Stimulated activated CD8-positive, alpha-beta memory T cell treated with anti-CD3 and anti-CD28 coated beads, Interleukin-12 subunit alpha, Interleukin-12 subunit beta, amount 100 ng/mL, for 4 hours (primary cell): ENCODE measurements at places on chromosomes 4 and X.

DNA sequence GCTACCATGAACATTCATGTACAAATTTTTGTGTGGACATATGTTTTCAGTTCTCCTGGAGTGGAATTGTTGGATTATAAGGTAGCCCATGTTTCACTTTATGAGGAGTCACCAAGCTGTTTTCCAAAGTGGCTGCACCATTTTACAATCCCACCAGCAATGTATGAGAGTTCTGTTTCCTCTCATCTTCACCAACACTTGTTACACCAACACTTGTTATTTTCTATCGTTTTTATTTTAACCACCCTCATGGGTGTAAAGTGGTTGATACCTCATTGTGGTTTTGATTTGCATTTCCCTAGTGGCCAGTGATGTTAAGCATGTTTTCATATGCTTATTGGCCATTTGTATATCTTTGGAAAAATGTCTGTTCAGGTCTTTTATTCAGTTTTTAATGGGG, 4.1 kb downstream of the EXOC1 start:
- DNase-seq: no peak

- no peak for DNase-seq
Measured at GRCh38 chr4:158333820-158334219, 123.5 kb downstream of the TMEM144 start.

DNA sequence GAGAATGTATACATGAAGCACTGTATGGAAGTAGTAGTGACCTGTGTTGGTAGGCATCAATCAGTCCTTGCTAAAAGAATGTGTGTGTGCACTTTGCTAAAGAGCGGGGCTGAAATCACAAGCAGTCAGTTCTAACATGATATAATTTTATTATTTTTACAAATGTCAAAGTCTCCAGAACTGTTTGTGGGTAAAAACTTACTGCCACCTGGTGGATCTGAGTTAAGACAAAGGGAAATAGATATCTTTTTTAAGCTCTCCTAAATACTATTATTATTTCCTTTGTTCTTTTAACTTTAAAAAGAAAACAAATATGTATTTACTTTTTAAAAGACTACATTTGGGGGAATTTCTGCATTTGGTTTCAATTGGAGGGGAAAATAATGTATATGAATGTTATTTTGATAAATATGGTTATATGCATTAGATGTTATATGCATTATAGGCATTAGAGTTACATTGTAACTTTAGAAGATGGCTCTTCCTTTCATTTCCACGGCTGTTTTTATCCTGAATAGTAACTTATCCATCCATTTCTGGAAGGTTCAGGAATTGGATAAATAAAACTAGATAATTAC, 7.8 kb upstream of the CLOCK start:
- no peak for DNase-seq

DNA sequence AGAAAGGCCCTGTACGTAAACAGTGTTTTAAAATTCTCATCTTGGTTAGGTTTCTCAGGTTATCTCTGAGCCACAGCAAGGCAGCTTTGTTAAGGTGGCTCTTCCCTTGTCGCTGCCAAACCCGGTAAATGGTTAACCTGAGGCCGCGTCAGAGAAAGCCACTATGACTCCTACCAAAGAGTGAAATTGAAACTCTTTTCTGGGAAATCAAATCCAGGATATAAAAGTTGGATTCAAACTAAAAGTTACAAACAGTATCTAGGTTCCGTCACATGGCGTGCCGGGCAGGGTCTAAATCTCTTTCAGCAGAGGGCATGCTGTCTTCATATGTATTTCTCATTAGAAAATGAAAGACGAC, 433 bp downstream of the MMAA start:
- no peak for DNase-seq

DNA sequence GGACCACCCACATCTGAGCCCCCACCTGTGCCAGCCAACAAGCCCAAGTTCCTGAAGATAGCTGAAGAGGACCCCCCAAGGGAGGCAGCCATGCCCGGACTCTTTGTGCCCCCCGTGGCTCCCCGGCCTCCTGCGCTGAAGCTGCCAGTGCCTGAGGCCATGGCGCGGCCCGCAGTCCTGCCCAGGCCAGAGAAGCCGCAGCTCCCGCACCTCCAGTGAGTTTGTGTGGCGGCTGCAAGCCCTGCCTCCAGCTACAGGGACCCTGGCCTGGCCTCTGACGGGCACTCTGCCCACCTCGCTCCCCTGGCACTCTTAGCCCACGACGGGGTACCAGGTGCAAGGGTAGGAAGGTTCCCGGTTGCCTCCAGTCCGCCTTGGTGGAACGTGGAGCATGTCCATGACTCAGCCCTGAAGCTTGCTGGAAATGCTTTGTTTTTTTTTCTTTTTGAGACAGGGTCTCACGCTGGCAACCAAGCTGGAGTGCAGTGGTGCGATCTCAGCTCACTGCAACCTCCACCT, 13.7 kb upstream of the ADD1 start:
- no peak for DNase-seq

DNA sequence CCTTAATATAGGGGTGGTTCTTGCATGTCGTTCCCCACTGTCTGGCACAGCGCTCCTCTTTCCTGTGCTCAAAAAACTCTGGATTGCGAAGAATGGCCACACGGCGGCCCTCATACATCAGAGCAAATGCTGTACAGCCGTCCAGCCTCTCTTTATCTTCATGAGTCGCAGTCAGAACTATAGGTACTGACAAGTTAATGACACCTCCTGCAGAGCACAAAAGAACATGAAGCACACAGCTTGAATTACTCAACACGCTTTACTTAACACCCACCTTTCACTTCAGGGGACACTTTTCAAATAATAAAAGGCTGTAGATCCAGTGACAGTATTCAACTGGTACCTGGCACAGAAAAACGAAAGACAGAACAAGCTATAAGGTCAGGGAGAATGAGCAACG, 65.3 kb downstream of the PAPSS1 start:
- no peak for DNase-seq

GRCh38 chr4:163638909-163639308, 144.4 kb downstream of the TMA16 start:
- DNase-seq: no peak

GRCh38 chrX:134013092-134013497, 27.7 kb upstream of the GPC3 start:
- no peak for DNase-seq

GRCh38 chrX:106484233-106484632, 127.5 kb upstream of the RADX start:
- DNase-seq: no peak

DNA sequence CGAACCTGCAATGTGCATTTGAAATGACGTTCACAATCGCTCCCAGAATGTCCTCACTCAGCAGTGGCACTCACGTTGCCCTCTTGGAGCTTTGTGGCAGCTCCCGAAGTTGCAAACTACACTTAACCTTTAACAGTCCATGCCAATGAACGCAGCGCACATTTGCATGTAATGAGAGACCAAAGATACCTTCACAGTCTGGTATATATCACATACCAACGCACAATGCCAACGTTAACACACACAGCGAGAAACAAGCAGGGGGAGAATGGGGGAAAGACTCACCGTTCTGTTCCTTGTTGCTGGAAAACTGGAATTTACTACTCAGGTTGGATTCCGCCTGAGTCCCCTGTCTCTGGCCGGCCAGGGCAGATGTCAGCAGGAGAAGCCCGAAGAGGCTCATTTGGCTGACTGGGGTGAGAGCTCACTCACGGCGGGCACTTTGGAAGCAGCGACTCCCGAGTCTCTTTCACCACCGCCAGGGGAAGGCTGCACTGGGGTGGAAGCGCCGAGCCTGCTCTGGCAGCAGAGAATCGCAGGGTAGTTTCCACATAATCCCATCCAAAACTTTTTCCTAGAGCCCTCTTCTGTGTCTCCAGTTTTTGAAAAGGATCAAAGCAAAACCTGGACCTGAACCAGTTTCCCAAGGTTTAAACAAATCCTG, 966 bp downstream of the PDGFC start:
- no peak for DNase-seq

- DNase-seq: no peak
Measured at GRCh38 chrX:100625985-100626491, 10.6 kb downstream of the TSPAN6 start.

DNA sequence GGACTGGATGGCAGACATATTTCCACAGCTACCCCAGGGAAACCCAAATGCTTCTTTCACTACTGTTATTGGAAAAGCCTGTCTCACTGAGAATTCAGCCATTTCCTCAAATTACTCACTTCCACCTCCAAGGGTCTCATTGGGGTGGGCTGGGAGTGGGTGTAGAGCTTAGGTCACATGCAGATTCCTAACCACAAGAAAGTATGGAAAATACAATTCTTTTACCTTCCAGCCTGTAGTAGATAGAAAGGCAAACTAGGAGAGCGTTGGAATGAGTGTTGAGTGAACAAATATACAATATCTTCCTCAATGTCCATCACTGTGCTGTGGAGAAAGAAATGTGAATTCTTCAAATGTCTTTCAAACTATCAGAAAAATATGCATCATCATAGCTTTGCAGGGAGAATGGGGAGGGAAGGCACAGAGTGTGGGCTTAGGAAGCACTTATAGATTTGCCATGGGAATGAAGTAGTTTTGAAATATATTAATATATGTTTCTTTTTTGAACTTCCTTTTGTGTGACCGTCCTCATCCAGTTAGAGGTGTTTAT, 245.3 kb upstream of the JADE1 start:
- DNase-seq: no peak

DNA sequence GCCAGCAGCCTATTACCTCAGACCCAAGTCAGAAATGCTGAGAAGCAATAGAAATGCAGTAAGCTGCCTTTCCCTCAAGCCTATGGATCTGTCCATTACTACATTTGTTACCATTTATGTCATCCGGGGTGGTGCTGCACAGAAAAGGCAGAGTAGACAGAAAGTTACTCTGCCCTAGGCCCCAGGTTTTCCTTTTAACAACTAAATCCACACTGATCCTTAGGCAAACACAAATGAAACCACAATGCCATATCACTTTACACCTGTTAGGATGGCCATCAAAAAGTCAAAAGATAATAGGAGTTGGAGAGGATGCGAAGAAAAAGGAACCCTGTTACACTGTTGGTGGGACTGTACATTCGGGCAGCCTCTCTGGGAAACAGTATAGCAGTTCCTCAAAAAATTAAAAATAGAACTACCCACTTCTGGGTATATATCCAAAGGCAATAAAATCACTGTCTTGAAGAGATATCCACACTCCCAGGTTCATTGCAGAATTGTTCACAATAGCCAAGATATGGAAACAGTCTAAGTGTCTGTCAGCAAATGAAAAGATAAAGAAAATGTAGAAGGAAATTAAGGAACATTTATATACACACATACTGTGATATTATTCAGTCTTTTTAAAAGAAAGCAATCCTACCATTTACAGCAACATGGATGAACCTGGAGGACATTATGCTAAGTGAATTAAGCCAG, 186.3 kb downstream of the NWD2 start:
- DNase-seq: no peak

GRCh38 chrX:42466332-42467046, 311.5 kb downstream of the PPP1R2C start:
- no peak for DNase-seq

DNA sequence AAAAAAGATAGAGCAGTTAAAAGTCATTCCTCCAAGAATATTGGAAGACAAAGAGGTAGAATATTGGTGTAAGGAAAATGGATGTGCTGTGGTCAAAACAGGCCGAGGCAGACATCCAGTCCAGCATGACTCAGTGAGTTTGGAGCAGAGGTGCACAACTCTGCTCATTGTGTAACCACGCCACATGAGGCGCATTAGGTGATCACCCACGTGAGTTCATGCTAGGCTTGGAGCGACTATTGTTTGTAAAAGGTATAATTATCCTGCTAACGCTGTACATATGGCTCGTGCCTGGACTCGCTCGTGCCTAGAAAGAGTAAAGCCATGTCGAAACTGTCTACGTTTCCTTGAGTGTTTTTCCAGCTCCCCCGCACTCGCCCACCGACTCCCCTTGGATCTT, 23.9 kb downstream of the C4orf54 start:
- no peak for DNase-seq

- no peak for DNase-seq
Measured at GRCh38 chr4:40648742-40649281, 19.1 kb upstream of the RBM47 start.

GRCh38 chrX:38206036-38206435, 14.6 kb downstream of the SRPX start:
- no peak for DNase-seq

GRCh38 chr4:82434949-82435348, 4.6 kb downstream of the ENOPH1 start:
- no peak for DNase-seq

- DNase-seq: no peak
Measured at GRCh38 chr4:38034986-38035882, 75.0 kb downstream of the PTTG2 start.

DNA sequence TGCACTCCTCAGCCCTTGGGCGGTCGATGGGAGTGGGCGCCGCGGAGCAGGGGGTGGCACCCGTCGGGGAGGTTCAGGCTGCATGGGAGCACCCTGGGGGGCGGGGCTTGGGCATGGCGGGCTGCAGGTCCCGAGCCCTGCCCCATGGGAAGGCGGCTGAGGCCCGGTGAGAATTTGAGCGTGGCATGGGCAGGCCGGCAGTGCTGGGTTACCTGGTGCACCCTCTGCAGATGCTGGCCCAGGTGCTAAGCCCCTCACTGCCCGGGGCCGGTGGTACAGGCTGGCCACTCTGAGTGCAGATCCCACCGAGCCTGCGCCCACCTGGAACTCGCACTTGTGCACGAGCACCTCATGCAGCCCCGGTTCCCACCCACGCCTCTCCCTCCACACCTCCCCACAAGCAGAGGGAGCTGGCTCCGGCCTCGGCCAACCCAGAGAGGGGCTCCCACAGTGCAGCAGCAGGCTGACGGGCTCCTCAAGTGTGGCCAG, 556.3 kb downstream of the GALNTL6 start:
- no peak for DNase-seq

- DNase-seq: no peak
Measured at GRCh38 chr4:74768857-74769525, 25.3 kb downstream of the BTC start.

GRCh38 chrX:72268597-72269365, 8.3 kb downstream of the RPS4X start:
- DNase-seq: no peak

DNA sequence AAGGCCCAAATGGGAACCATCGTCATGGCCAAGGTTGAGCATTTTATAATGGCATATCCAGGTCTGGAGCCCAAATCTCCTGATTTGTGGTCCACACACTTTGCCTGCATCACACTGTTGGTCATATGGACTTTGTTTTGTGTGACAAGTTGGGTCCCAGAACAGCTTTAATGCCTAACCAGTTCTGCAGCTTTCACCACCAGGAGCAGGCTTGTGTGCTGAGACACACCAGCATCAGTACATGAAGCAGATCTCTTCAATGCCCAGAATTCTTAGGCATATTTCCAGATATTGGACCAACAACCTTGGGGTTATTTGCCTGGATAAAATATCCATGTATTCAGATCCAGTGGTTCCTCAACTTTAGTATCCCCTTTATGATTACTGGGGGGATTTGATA, 371.3 kb downstream of the FBXW7 start:
- DNase-seq: no peak

GRCh38 chr4:48620093-48620492, 130.0 kb downstream of the ZAR1 start:
- no peak for DNase-seq

GRCh38 chrX:80170581-80170980, 156.0 kb downstream of the TBX22 start:
- no peak for DNase-seq

- no peak for DNase-seq
Measured at GRCh38 chr4:185040523-185040922, 22.2 kb downstream of the HELT start.
